ENCODE measurements at places on chromosomes 3 and 15.

DNA sequence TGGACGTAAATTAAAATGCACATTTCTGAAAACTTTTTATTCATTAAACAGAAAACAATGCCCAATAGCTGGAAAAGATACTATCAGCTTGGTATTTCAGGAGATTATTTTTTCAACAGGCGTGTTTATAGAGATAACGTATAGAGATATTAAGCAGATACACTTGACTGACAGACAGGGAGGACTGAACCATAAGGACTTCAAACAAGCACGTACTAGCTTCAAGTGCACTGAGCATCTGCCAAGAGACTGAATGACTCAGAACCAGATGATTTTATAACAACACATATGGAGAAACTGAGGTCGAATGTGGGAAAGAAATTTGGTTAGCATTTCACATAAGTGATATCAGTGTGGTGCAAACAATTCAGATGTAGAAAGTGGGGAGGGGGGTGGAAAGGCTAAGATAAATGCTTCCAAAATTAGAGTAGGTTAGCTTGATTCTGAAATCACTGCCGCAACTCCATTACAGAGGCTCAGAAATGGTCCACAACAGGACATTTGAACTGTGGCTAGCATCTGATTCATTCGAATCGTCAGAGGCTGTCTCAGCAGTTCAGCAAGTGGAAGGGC is 103.5 kb downstream of the SEMA6D start:
- DNase-seq = no peak

DNA sequence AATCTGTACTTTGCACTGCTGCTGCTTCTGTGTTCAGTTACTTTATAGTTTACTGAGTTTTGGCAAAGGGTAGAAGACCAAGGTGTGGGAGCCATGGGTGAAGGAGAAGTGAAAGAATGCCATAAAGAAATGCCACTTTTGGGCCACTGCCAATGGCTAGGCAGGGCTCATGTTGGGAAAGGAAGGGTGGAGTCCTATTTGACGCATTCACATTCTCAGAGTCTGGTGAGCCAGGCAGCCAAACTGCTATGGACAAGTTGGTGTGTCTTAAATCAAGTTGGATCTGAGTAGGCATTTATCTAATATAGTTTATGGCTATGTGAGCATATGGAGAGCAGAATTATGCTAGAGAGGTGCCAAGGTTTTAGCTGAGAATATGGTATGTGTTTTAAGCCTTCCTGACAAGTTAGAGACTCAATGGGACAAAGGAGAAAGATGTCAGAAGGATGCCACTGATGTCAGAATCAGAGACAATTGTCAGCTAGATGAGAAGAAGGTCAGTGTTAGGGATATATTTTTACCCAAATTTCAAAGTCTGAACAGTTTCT is 296.1 kb downstream of the AGBL1 start:
- DNase-seq = no peak

- DNase-seq = no peak
Measured at GRCh38 chr3:159828542-159828943, 160.1 kb upstream of the IL12A start.

GRCh38 chr15:40891810-40892446 is 2.3 kb upstream of the VPS18 start:
- DNase-seq = no peak

DNA sequence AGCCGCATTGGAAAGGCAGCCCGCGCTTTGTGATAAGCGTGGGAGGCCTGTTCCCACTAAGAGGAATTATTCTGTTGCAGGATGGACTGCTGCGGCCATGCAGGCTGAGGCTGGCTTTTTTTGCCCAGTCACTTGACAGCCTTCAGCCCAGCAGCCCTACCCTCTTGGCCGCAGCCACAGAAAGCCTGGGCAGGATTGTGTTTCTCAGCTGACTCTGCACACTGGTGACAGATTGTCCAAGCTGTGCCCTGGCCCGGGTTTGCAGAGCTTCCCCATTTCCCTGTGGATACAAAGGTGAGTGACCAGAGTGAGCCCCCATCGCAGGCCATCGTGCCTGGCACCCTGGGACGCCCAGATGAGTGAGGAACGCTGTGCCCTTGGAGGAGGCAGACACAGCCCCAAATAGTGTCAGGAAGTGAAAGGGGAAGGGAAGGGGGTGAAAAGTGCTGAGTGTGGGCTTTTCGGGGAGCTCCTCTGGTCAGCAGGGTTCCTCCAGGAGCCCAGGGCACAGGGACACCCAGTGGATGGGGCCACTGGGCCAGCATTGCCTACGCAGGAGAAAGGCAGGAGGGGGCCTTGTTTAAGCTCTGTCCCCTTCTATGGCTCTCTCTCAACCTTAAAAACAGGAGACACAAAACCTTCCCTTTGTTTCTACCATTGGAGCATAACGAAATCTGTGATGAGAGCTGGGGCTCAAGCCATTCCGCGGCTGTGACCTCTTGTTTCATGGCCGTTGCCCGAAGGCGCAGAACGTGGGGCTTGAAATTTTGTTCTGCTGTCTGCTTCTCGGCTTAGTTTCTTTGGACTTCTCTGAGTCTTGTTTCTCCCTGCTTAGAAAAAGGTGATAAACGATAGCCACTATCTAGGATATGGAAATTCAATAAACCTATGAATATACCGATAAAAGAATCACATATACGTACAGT is 91.5 kb upstream of the MEF2A start:
- no peak for DNase-seq

DNA sequence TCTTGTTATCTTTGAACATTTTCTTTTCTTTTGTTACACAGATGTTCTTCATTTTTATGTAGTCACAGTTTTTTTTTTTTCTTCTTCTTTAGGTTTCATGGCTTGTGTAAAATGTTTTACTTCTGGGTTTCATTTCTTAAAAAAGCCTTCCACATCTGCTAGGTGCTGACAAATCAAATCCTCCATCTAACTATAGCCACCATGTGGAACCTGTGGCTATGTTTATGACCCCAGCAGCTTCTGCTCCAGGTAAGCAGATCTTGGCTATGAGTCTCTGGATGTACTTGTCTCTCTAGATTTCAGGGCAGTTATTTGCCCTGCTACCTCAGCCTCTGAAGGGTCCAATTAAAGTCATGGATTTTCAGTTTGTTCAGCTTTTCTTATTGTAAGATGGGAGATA is 44.5 kb downstream of the OXSM start:
- DNase-seq = no peak

DNA sequence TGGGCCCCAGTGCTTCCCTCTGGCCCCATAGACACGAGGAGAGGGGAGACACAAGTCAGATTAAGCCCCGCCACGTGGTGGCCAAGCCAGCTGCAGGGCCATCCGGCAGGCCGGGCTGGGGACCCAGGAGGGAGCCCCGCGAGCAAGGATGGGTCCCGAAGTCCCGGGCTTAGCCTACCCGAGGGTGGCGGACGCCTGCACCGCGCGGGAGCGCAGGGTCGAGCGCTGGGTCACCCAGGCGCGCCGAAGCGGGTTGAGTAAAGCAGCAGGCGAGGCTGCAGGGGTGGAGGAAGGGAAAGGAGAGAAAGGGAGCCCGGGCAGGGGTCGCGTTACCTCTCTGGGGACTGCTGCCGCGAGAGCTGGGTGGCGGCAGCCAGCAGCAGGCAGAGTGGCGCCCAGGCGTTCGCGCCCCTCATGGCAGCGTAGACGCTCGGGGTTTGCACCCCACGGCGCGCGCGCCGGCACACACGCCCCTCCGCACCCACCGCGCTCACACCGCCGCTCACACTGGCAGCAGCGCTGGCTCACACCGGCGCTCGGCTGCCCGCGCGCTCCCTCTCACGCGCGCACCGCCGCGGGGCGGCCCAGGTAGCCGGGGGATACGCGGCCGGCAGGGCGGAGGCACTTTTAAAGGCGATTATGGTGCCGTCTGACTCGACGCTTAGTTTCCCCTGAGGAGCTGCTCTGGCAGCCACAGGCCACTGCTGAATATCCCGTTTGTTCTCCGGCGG is at the start of gene PCOLCE2:
Gene PCOLCE2, minus strand, starts transcription at position 603 of the 731 bp plus-strand sequence. Its CDS starts 187 bp downstream, at position 416.
- DNase-seq = no peak

- no peak for DNase-seq
Measured at GRCh38 chr3:132064114-132064513, 29.3 kb upstream of the CPNE4 start.

DNA sequence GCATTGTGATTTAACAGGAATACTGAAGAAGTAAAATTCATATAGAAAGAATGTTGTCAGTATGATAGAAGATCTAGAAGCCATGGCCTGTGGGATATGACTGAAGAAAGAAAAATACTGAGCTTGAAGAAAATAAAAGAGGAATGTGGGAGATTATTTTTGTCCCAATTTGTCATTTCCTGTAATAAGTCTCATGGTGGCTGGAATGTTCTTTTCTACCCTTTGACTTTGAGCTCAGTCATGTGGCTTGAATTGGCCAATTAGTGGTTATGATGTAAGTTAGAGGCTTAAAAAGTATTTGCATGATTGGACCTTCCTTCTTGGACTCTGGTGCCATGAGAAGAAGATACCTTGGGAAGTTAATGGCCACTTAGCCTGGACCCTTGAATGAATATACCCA is 14.1 kb downstream of the APH1B start:
- no peak for DNase-seq
